ENCODE measurements at places on chromosomes 2 and 18.

GRCh38 chr18:62938487-62938886 is 223.1 kb downstream of the PHLPP1 start:
- no peak for DNase-seq

DNA sequence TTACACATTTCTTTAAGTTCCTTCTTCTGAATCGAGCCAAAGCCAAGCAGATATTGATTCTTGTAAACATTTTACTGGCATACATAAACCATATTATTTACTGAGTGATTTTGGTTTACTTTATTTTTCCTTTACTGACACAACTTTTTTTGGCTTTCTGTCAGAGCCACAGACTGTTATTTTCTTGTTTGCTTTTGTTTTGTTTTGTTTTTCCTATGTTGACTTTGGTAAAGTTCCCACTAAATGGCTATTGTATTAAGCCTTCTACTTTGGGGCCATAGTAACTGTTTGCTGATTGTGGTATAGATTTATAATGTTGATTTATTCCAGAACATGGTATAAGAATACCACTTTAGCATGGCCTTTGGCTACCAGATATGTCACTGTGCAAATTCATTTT is 419.4 kb downstream of the DCDC2C start:
- DNase-seq, result no peak

GRCh38 chr2:189851174-189851826 is 67.0 kb downstream of the PMS1 start:
- no peak for DNase-seq

- no peak for DNase-seq
Measured at GRCh38 chr2:26438526-26438925, 36.8 kb downstream of the DRC1 start.

DNA sequence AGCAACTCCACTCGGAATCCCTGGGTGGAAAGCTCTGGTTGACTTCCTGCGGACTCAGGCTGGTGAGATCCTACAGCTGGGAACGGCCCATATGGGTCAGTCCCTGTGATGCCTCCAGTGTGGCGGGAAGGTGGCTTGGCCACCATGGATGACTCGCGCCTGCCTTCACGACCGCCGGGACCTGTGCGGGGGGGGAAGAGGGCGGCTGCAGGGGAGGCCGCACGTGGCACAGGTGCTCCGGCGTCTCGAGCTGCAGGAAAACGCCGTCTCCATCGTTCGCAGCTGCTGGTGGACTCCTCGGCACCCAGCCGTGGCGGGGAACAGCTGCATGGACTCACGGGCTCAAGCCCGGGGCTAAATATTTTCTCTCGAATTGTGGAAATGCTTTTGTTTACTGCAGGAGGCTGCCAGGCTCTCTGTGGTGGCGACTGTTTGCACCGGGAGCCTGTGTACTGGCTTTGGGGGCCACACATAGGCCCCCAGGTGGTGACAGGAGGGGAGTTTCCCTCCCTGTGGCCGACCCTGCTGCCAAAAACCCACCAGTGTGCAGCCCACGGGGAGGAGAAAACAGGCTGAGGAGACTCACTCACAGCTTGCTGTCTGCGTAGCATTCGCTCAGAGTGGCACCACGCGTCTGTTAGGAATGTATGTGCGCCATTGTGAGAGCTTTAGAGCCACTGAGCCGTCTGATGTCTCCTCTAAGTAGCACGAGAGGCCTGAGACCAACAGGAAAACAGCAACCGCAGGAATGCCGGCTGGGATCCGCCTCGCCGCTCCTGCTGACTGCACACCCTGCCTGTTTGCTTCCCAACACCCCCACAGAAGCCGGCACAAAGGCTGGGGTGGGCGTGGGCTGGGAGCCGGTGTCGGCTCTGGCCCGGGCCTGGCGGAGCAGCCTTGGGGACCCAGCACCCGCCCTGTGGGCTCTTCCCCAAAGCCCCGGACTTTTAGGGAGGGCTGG is 89.2 kb downstream of the NFATC1 start:
- no peak for DNase-seq

GRCh38 chr18:70121842-70122241 is 83.6 kb downstream of the RTTN start:
- no peak for DNase-seq

DNA sequence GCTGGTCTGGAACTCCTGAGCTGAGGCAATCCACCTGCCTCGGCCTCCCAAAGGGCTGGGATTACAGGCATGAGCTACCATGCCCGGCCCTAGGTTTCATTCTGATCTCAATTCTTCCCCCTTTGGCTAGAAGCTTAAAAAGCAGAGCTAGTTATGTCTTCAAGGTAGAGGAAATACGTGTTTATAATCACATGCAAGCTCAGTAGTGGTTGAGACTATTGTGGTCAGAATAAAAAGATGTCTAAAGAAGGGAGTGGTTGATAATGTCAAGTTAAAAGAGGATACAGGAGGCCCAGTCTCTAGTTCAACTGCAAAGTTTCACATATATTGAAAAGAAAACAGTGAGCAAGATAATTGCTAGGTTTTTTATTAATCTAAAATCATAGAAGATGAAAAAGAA is 807.8 kb upstream of the ACVR2A start:
- no peak for DNase-seq

DNA sequence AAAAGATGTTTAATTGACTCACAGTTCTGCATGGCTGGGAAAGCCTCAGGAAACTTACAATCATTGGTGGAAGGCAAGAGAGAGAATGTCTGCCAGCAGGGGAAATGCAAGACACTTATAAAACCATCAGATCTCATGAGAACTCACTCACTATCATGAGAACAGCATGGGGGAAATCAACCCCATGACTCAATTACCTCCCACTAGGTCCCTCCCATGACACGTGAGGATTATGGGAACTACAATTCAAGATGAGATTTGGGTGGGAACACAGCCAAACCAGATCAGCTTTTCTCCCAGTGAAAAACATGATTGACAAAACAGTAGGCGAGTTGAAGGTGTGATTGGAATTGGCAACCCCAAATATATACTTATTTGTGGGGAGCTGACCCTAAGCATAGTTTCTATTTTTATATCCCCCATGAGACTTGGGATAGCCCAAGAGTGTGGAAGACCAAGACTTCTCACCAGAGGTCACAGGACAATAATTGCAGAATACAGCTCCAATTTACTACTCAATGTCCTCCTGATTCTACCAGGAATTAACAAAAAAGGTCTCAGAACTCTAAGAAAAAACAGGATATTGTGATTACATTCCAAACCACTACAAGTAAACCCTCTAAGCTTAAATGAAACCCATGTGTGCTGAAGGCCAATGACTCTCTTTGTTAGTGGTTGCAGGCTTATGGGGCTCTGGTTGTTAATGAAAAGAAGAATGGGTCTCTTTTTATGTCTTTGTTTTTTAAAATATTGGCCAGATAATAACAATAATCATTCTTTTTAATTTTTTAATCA is 96.1 kb upstream of the PIK3C3 start:
- DNase-seq, result no peak

DNA sequence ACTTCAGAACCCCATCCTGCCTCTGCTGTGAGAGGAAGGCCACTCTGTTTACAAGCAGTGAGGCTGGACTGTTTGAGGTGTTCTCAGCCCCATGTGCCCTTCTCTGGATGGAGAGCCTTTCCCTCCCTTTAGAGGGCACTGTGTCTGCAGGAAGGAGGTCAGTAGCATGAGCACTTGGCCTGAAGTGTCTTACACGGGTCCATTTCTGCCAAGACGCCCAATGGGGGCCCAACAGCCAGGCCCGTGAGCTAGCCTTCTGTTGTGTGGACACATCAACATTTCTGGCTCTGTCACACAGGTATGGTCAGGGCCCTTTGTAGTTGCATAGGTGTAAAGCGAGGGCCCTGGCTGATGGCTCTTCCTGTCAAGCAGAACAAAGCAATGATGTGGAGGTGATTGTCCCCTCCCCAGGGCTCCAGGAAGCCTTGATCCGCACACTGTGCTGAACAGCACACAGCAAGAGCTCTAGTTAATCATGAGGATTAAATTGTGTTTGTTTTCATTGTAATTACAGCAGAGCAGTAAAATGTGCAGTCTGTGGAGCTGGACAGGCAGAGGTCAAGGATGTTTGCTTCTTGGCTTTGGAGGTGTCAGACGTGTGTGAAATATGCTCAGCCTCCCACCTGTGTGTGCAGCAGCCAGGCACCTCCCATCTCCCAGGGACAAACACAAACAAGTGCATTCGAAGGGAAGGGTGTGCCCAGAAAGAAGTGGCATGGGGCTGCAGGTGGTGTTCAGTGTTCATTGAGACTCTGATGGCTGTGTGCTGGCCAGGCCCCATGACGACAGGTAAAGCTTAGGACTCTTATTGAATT is 132.1 kb downstream of the SH3RF3 start:
- no peak for DNase-seq

- DNase-seq, result no peak
Measured at GRCh38 chr2:225748609-225749008, 349.1 kb downstream of the NYAP2 start.

- DNase-seq, result no peak
Measured at GRCh38 chr18:79607361-79607952, 72.1 kb upstream of the CTDP1 start.

Data from A549 (cell line).